ENCODE measurements at places on chromosomes 11 and 22. TPM values are rescaled to one million over a fixed set of nuclear protein-coding genes. Genes with fewer than 3 reads are reported as not detected.
A peak's percentile ranks its signal among the peaks of the same experiment; 100 is the strongest.

- no peak for DNase-seq
Measured at GRCh38 chr11:44079376-44079775, 13.3 kb downstream of the ACCS start.

GRCh38 chr11:134583397-134583990 lies 171.5 kb upstream of the B3GAT1 start:
- no peak for DNase-seq

DNA sequence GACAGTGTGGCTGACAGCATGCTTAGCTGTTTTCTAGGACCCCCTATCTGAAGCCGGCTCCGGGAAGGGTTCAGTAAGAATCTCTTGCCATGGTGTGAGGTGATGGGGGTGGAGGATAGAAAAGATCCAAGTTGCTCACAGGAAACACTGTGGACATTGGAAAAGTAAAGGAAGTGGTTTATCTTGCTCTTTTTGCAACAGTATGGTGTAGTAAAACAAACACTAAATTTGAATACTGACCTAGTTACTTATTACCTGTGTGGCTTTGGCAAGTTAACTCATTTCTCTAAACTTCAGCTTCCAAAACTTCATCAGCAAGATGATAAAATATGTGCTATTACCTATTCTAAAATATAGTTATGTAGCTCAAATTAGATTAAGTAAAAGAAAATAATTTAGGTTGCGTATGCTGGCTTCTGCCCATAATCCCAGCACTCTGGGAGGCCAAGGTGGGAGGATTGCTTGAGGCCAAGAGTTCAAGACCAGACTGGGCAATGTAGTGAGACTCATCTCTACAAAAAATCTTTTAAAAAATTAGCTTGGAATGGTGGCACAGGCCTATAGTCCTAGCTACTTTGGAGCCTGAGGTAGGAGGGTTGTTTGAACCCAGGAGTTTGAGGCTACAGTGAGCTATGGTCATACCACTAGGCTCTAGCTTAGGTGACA lies 51.6 kb upstream of the APOA1 start:
- DNase-seq, result no peak

SCGB1A1 gene
- 9.5 TPM for total RNA-seq

B4GALNT4 gene
- total RNA-seq, result 13.4 TPM

DNA sequence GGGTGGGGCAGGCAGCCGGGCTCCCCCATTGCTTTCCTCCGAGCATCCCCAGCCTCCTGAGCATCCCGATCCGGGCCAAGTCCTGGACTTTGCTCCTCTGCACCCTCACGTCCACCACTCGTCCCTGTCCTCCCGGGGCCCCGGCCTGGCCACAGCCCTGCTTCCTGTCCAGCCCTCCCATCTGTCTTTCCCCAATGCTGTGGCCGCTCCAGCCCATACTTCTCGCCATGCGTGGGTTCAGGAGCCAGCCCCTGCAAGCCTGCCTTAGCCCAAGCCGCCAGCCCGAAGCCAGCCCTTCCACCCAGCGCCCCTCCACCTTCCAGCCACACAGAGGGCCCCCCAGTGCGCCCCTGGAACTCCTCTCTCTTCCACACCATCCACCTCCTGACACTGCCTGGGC lies 23.8 kb downstream of the MRPL23 start:
- DNase-seq, result no peak

RBM4 gene
- total RNA-seq, result 96.0 TPM

- DNase-seq, result no peak
Measured at GRCh38 chr11:7632211-7632610, 41.1 kb downstream of the CYB5R2 start.

DNA sequence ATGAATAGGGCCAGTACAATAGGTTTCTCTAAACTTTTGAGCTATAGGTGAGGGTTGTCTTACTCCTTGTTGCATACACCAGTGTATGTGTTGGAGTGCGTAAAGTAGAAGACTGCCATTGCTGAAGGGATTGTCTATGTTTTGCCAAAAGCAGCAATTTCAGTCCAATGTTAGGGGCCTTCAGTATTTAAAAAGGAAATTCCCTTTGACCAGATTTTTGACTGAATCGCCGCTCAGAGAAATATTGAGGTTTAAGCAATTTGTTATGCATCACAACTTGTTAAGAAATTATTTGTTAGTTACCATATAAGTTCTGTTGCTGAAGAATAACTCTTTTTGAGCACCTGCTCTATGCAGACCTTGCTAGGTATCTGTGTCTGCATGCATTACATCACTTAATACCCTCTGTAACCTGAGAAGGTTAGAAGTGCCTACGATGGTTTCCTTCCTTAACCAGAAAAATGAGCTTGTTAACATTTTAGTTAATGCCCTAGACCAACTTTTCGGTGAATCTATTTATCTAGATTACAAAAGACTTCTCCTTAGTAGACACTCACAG lies 33.9 kb downstream of the MMP20 start:
- DNase-seq, result no peak

DNA sequence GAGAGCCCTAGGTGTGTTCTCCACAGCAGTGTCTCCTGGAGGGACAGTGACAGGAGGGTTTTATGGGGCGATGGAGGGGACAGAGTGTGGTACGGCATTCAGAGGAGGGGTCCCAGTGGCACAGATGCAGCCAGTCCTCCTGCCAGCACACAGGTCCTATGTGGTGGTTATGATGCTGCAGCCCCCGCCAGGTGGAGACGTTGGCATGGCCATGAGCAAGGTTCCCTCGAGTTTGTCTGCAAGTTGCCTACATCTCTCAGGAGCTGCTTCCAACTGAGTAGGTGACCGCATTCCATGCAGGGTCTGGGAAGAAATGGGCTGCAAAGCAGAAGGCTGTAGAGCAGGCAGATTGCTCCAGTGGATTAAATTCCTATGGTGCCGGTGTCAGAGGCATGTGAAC lies 646.0 kb downstream of the TBC1D22A start:
- no peak for DNase-seq

GRCh38 chr22:40426594-40427333 lies 56.4 kb downstream of the SGSM3 start:
- DNase-seq, result no peak

DNA sequence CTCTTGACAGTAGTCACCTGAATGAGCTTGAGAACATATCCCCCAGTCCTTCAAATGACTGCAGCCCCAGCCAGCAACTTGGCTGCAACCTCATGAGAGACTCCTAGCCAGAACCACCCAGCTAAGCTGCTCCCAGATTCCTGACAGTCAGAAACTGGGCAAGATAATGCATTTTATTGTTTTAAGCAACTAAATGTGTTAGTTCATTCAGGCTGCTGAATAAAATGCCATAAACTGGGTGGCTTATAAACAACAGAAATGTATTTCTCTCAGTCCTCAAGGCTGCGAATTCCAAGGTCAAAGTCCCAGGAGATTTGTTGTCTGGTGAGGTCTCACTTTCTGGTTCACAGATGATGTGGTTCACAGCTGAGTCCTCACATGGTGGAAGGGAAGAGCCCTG lies 5.8 kb upstream of the PAMR1 start:
- no peak for DNase-seq

- DNase-seq, result no peak
Measured at GRCh38 chr11:119368121-119369034, 13.1 kb downstream of the USP2 start.

GRCh38 chr22:43833286-43834240 lies 21.5 kb upstream of the EFCAB6 start:
- no peak for DNase-seq

DNA sequence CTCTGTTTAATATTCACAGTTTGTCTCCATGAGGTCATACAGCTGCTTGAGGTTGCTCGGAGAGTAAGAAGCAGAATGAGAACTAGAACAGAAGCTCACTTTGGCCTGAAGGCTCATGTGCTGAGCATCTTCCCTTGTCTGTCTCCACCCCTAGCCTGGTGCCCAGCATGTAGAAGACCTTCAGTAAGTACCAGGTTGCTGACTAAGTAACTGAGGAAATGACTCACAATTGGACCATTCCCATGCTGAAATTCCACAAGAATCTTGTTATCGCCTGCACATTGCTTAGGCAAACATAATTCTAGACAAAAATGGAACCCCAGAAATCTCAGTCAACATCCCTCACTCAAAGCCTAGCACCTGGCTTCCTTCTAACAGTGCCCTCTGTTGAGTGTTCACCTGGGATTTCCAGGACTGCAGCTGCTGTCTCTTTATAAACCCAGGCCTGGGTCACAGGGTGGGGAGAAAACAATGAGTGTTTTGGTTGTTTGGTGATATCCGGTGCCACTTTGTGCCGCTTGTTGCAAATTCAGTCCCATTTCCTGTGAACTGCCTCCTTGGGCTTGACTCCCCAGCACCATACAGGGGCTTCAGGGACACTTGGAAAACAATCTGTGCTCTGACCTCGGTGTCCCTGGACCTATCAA lies 406.8 kb downstream of the ETS1 start:
- DNase-seq, result no peak

RCOR2 gene
- 1.9 TPM for total RNA-seq

- DNase-seq, result peak; percentile 17
Measured at GRCh38 chr11:93570759-93571413, 27.7 kb upstream of the SMCO4 start.

DNA sequence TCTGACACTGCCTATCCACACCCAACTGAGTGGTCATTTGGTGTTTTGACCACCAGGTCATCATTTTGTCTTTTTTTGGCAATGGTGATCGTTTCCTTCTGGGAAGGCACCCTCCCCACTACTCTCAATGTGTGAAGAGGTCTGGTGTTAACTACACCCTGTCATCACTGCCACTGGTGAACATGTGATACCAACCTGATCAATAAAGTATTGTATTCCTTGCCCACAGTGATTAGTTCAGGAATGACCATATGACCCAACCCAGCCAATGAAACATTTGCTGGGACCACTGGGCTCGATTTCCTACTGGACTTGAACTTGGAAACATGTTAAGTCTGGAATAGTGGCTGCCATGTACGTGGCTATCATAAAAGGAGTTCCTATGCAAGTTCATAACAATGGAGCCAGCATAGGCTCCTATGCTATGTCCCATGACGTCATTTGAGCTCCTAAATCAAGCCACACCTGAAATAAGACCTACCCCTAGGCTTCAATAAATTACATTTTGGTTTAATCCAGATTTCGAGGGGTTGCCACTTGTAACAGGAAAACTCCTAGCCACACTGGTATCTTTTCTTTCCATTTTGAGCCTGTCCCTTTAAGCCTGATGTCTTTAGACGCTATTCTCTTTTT lies 51.1 kb downstream of the CHST1 start:
- no peak for DNase-seq

- DNase-seq, result no peak
Measured at GRCh38 chr22:42695294-42695693, 25.4 kb downstream of the A4GALT start.

COX8A gene
- total RNA-seq, result 255 TPM

PPFIA1 gene
- total RNA-seq, result 54.0 TPM

All from urinary bladder (tissue), 4 donors.